NCI-H2107 (cell line): ENCODE measurements at places on chromosomes 2 and 18.

GRCh38 chr2:177064422-177064821 lies 148.2 kb upstream of the HNRNPA3 start:
- no peak for DNase-seq

GRCh38 chr2:75870651-75871137 lies 160.0 kb upstream of the GCFC2 start:
- no peak for DNase-seq

DNA sequence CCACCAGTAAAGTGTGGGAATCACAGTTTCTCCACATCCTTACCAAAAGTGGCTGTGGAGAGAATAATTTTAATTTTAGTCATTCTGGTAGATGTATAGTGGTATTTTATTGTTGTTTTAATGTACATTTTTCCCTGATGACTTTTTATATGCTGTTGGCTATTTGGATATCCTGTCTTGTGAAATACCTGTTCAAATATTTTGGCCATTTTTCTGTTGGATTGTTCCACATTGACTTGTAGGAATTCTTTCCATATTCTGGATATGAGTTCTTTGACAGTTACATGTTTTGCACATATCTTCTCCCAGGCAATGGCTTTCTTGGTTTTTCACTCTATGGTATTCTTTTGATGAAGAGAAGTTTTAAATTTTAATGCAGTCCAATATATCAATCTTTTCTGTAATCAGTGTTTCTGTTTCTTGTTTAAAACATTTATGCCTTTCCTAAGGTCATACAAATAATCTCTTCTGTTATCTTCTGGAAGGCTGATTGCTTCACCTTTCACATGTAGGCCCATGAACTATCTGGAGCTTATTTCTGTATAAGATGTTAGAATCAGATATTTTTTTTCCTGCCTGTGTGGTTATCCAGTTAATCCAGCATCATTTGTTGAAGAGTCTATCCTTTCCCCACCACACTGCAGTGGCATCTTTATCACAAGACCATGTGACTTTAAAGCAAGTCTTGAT lies 19.0 kb downstream of the AFTPH start:
- DNase-seq: no peak

DNA sequence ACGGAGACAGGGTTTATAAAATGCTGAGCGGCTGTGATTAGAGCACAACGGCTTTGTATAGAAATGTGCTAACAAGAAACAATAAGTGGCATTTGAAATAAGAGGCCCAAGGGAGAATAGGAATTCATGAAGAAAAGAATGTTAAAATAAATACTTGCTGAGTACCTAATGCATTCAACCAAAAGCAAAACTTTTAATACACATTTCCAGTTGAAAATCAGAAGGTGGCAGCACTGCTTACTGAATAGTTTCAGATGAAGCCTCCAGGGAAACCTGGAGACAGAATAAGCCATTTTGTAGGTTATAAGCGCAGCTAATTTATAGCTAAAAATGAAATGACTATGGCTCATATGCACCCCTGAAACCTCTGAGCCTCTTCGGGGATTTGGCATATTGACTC lies 286.6 kb downstream of the DPP10 start:
- no peak for DNase-seq

DNA sequence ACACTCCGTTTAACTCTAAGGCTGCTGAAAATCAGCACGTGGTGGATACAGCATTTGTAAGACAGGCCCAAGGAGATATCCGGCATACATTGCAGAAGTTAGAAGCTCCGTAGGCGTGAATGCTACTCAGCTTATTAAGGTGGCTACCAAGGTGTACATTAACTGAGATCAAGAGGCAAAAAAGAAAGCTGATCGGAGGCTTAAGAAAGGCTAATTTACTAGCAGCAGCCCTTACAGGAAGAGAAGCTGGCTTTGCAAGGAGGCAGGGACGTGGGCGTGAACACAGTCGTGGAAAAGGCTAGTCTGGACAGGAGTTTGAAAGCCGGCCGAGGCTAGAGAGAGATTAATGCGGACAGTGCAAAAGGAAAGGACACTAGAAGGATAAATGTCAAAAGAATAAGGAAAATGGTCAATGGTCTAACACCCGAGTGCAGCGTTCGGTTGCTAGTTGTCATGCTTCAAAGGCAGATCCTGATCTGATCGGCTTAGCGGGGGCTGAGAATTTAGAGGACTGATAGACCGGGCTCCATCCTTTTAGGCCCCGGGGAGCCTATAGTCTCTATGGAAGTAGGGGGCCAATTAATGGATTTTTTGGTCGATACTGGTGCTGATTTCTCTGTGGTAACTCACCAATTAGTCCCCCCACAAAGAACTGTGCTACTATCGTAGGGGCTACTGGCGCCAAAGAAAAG lies 45.6 kb upstream of the SELENOI start:
- DNase-seq: no peak

- no peak for DNase-seq
These were observed 41.4 kb upstream of the ACTR2 start for GRCh38 chr2:65186093-65186868.

GRCh38 chr2:63081404-63081803 lies 30.8 kb downstream of the OTX1 start:
- DNase-seq: no peak

DNA sequence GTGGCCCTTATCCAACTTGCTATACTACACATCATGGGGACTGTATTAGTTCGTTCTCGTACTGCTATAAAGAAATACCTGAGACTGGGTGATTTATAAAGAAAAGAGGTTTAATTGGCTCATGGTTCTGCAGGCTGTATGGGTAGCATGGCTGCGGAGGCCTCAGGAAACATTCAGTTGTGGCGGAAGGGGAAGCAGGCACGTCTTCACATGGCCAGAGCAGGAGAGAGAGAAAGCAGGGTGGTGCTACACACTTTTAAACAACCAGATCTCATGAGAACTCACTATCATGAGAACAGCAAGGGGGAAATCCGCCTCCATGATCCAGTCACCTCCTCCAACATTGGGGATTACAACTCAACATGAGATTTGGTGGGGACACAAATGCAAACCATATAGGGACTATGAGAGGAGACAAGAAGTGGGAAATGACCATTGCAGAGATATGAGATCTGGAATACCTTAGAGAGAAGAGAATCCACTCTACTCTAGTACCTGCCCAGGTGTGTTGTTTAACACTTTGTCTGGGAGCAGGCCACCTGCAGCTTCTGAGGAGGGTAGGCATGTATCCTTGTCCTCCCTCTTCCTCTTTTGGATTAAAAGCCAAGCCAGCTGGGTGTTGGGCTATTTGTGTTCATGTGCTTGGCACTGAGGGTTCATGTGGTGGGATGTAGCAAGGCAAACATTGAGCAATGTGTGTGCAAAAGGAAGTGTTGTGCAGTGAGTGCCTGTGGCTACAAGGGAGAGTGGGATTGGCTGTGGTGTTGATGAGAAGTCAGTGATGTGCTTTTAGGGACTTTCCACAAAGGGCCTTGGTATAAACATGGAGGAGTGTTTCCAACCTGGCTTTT lies 22.8 kb downstream of the TTLL4 start:
- DNase-seq: no peak

GRCh38 chr2:218658671-218659257 lies 659 bp downstream of the ZNF142 start:
- DNase-seq: peak; percentile 13

- DNase-seq: no peak
These were observed 636.5 kb downstream of the CNTNAP5 start for GRCh38 chr2:124661558-124661957.

- DNase-seq: no peak
These were observed 79.4 kb upstream of the MAP4K3 start for GRCh38 chr2:39516347-39517101.

DNA sequence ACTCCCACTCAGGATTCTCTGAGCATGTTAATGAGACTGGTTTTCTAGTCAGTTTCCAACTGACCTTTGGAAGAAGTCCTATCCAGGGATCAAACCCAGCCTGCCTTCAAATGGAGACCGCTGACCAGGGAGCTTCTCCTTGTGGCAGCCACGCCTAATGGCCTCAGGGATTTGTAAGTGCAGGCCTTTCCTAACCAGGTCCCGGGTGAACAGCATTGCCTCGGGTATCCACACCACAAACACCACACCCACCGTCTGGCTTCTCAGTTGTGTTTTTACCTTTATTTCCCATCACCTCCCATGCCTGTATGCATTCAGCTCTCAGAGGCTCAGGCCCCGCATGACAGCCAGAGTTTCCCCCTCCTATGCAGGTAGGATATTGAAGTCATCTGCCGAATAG lies 406.3 kb upstream of the HS6ST1 start:
- no peak for DNase-seq

GRCh38 chr18:10169064-10169562 lies 255.3 kb downstream of the VAPA start:
- no peak for DNase-seq

DNA sequence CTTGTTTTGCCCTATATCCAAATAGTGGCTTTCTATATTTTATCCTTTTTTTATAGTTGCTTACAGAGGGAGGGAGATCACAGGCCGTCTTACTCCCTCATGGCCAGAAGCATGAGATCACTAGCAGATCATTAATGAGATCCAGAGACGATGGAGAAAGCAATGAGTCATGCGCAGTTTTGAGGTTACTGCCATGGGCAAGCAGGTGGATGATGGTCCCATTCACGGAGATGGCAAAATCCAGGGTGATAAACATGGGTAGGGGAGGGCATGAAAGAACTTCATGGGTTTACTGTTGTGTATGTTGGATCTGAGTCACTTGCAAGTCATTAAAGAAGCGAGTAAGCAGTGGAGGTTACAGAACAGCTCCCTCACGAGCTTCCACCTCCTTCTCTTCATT lies 60.4 kb downstream of the C18orf63 start:
- DNase-seq: no peak

- no peak for DNase-seq
These were observed 586 bp downstream of the FNDC4 start for GRCh38 chr2:27494284-27494943.

DNA sequence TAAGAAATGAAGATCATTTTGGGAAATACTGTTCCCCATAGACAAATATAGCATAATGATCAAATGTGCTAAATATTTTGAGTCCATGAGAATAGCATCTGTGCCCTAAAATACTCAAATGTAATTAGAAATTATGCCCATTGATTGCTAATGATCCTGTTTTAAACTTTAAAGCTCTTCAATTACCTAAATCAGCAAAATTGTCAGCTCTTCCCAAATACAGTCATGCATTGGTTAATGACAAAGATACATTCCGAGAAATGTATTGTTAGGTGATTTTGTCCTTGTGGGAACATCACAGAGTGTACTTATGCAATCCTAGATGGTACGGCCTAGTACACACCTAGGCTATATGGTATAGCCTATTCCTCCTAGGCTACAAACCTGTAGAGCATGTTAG lies 89.7 kb downstream of the NEB start:
- no peak for DNase-seq

- no peak for DNase-seq
These were observed 2.8 kb downstream of the PCBP1 start for GRCh38 chr2:70089983-70090525.

DNA sequence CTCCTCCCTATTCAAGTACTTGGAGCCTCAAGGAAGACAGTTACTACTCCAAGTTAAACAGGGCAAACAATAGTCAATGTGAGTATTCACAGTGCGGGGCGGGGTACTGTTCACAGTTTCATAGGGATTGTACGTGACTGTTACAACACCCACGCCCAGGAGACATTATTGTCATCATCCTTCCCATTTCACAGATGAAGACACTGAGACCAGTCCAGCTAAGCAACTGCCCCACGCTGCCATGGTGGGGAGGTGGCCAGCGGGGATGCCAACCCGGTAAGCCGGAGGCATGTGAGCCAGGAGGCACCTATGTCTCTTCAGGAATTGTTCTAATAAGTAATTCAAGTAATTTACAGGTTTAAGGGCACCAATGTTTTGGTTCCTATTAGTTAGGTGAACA lies 982 bp downstream of the HJURP start:
- no peak for DNase-seq

DNA sequence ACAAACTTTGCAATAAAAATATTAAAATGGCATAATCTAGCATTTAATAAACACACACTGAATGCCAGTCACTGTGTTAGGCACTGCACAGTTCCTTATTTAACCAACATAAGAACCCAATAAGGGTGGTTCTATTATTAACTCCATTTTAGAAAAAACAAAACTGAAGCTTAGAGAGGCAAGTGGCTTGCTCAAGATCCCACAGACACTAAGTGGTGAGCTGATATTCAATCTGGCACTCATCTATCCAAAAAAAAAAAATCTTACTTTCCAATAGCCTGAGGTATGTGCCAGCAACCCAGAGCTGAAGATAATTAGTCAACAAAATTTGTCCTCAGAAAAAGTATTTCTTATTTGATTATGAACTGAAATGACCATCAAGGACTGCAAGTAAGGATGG lies 799 bp downstream of the CYTIP start:
- DNase-seq: no peak

- DNase-seq: no peak
These were observed 256.0 kb upstream of the SETBP1 start for GRCh38 chr18:44424645-44425035.

- DNase-seq: no peak
These were observed 530.2 kb upstream of the LINC00305 start for GRCh38 chr18:64679121-64679520.

DNA sequence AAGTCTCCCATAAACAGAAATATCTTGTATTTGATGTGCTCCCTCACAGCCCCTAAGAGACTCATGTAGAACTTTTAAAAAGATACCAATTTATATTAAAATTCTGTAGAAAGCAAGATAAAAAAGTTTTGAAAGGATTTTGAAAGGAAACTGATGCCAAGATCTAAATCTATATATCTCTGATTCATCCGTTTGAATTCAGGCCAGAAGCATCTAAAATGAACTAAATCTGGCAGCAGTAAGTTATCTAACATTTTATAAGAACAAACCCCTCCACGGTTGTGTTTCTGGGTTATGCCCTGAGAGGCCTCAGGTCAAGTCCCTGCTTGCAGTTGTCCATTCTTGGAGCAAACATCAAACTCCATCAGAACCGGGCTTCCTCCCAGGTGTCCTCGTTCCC lies 165.8 kb downstream of the FBXO15 start:
- no peak for DNase-seq

- DNase-seq: no peak
These were observed 145.0 kb downstream of the DAW1 start for GRCh38 chr2:228016402-228016801.

DNA sequence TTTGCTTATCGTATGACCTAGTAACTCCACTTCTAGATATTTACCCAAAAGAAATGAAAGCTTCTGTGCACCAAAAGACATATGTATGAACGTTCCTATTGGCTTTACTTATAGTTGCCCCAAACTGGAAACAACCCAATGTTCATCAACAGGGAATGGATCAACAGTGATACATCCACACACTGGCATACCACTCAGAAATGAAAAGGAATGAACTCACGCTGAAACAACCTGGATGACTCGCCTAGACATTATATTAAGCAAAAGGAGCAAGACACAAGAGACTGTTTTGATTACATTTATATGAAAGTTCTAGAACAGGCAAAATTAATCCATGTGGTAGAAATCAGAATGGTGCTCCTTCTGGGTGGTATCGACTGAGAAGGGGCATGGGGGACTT lies 18.9 kb downstream of the ADRA2B start:
- no peak for DNase-seq
